ENCODE measurements at places on chromosomes 6 and 20. TPM values are rescaled to one million over a fixed set of nuclear protein-coding genes. Genes with fewer than 3 reads are reported as not detected.

The DNAAF9 gene
- 5.3 TPM for total RNA-seq

The APOBEC2 gene
- not detected for total RNA-seq

The HAO1 gene
- total RNA-seq = not detected

The SHLD1 gene
- total RNA-seq = 10.0 TPM

The SNRNP48 gene
- 17.7 TPM for total RNA-seq

The C20orf141 gene
- not detected for total RNA-seq

The CLPSL2 gene
- total RNA-seq = not detected

The ASIP gene
- not detected for total RNA-seq

The FKBP1C gene
- total RNA-seq = 0.55 TPM

The TCFL5 gene
- 12.7 TPM for total RNA-seq

The FAM184A gene
- 6.4 TPM for total RNA-seq

The OPRM1 gene
- total RNA-seq = not detected

The SCP2D1 gene
- total RNA-seq = not detected

The IPCEF1 gene
- total RNA-seq = 57.6 TPM

The AIF1 gene
- 33.1 TPM for total RNA-seq

The HCK gene
- total RNA-seq = 1.5 TPM

The SIM1 gene
- total RNA-seq = not detected

The HMGCLL1 gene
- not detected for total RNA-seq

The TLDC2 gene
- total RNA-seq = not detected

The NKAIN4 gene
- total RNA-seq = not detected

The CALHM4 gene
- total RNA-seq = not detected

The C20orf204 gene
- 4.5 TPM for total RNA-seq

The SLC22A1 gene
- total RNA-seq = 2.3 TPM

The MCCD1 gene
- not detected for total RNA-seq

The SYCP2 gene
- total RNA-seq = 6.0 TPM

The RIMS1 gene
- total RNA-seq = not detected

The PABPC1L gene
- total RNA-seq = 66.2 TPM

The FITM2 gene
- total RNA-seq = 7.2 TPM

The SEMG1 gene
- total RNA-seq = not detected

The SNAP25 gene
- not detected for total RNA-seq

The COL20A1 gene
- 0.16 TPM for total RNA-seq

The HDGFL1 gene
- not detected for total RNA-seq

The LTB gene
- 926 TPM for total RNA-seq
